ENCODE measurements at places on chromosomes 16 and 17.

- peak; percentile 73 for ATAC-seq
These were observed 10.3 kb downstream of the NT5M start for GRCh38 chr17:17313350-17313991.

DNA sequence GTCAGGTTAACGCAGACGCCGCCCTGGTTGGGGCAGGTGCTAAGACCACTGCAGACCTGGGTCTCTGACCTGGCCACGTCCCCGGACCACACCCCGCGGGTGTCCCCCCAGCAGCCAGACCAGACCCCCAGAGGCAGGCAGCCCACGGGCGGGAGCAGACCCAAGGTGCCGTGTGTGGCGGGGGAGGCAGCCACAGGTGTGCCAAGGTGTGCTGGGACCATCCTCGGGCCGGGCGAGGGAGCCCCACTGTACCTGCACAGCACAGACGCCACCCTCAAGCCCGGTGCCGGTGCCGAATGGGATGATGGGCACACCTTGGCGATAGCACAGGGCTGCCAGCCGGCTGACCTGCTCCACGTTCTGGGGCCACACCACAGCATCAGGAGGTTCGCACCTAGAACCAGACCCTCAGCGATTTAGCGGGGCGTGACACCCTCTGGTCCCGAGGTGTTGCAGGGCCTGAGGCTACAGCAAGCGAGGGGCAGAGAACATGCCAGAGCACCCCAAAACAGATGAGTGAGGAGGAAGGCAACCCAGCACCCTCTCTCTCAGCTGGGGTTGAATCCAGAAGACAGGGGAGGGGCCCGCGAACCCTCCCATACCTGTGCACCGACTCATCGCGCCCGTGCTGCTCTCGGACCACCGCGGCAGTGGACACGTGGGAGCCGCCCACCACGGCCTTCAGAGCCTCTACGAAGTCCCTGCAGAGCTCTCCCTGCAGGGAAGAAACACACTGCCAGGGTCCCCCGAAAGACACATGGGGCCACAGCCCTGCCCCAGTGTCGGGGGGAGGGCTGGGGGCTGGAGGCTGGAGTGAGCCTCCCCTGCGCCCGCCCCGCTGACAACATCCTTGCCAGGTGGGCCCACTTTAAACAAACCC, 1.4 kb downstream of the LDHD start:
- ATAC-seq: no peak

- no peak for ATAC-seq
These were observed 18.2 kb upstream of the HP start for GRCh38 chr16:72036098-72036497.

DNA sequence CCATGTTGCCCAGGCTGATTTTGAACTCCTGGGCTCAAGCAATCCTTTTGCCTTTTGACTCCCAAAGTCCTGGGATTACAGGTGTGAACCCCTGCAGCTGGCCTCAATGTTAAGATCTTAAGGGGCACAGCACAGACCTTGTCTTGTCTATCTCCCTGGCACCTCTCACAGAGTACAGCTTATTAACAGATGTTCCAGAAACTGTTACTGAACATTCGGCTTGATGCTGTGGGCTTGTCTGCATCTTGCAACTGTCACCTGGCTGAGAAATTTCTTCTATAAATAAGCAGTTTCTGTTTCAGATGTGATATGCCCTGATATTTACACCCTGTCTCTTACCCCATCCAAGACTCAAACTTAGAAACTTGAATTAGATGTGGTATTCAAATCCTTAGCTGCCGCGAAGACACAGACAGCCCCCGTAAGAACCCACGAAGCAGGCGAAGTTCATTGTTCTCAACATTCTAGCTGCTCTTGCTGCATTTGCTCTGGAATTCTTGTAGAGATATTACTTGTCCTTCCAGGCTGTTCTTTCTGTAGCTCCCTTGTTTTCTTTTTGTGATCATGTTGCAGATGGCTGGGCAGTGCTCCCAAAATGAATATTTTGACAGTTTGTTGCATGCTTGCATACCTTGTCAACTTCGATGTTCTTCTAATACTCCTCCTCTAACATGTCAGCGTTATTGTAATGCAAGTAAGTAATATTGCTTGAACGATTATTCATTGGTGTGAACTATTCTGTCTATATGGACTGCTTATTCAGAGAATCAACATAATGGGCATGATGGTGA, at the start of gene TNFRSF17:
Gene TNFRSF17, plus strand, starts transcription at position 450 of the 791 bp plus-strand sequence. Its CDS starts 115 bp downstream, at position 565.
- no peak for ATAC-seq

DNA sequence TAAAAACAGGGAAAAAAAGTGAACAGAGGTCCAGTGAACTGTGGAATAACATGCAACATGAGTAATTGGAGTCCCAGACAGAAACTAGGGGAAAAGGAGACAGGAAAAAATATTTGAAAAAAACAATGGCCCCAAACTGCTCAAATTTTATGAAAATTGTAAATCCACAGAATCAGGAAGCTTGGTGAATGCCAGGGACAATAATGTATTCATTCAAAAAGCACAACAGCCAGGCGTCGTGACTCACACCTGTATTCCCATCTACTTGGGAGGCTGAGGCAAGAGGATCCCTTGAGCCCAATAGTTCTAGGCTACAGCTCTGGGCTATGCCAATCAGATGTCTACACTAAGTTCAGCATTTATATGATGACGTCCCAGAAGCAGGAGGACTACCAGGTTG, 23.7 kb downstream of the NCOR1 start:
- ATAC-seq: no peak

All from esophagus mucosa (tissue), 1 donor.